A673 (cell line): ENCODE measurements at places on chromosomes 6 and 20. TPM values are rescaled to one million over a fixed set of nuclear protein-coding genes. Genes with fewer than 3 reads are reported as not detected.

- DNase-seq, result no peak
These were observed 21.0 kb downstream of the ZMYND8 start for GRCh38 chr20:47335251-47336128.

- DNase-seq, result no peak
These were observed 29.5 kb upstream of the SPDEF start for GRCh38 chr6:34585512-34586061.

USP49 gene
- total RNA-seq, result 10.5 and 13.0 TPM in 2 replicates

DNA sequence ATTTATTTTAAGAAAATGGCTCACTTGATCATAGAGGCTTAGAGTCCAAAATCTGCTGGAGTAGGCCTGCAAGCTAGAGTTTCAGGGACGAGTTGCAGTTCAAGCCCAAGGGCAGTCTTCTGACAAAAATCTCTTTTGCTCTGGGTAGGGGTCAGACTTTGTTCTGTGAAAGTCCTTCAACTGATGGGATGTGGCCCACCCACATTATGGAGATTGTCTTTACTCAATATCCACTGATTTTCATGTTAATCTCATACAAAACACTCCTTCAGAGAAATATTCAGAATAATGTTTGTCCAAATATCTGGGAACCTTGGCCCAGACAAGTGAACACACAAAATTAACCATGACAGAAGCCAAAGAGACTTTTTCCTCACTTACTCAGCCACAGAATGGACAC is 98.6 kb upstream of the RSPO3 start:
- DNase-seq, result no peak

- DNase-seq, result no peak
These were observed 152.9 kb upstream of the DST start for GRCh38 chr6:56795466-56796195.

WFDC5 gene
- not detected in 2 replicates for total RNA-seq

DNA sequence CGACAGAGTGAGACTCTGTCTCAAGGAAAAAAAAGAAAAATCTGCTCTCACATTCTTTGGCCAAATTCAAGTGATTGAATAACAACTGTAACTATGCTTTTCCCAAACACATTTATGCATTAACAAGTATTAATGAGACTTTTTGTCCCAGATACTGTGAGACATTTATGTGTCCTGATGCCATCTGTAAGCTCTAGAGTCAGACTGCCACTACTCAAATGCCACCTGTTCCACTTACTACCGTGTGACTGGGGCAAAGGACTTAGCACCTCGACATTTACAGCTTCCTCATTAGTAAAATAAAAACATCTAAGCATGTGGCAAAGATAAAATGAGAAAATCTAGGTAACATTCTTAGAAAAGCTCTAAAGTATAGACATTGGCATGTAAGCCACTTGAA is 178.1 kb upstream of the MARCKS start:
- DNase-seq, result no peak

DNA sequence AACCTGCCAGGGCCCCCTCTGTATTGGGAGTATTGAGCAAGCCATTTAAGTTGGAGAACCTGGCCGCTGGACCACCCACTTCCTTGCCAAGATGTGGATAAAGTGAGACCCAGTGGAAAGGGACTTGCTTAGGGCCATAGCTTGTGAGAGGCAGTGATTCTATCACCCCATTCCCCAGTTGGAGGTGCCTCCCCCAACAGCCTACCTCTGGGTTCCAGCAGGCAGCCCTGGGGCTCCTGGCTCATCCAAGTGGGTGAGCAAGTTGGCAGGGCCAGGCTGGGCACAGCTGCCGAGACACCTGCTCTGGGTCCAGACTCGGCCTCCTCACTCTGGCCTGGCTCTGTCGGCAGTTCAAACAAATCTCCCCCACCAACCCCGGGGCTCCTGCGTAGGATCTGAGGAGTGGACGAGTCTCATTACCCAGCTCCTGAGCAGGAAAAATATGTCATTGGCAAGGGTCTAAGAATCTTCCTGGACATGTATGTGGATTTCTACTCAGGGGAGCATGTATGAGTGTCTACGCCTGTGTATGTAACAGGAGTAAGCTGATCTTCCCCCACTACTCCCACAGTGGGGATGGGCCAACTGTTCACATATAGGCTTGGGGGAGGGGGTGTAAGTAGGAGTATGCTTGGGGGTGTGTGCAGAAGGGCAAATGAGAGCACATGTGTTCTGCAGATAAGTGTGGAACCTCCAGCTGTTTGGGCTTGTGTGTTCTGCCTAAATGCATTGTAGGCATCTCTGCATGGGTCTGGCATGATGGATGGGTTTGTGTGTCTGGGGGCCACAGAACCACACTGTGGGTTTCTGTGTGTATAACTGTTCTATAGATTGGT is 1.9 kb downstream of the ID1 start:
- peak; percentile 55 for DNase-seq

GRCh38 chr20:36506253-36506652 is 35.1 kb upstream of the MYL9 start:
- peak; percentile 39 for DNase-seq

GRCh38 chr6:151196555-151196954 is 43.2 kb upstream of the AKAP12 start:
- DNase-seq, result no peak

DNA sequence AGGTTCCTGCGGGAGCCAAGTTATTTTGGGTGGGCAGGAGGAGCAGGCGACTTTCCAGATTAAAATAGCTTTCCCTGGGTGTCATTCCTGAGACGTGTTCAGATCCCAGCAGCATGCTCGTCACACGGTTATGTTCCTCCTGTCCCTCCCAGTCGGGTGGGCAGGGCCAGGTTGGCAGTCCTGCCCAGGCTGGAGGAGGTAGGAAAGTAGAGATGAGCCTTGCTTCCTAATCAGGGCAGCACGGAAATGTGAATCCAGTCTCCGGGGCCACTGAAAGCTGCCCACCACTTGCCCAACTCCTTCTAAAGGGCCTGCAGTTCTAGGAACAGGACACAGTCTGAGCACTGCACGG is 137.0 kb downstream of the MRPL14 start:
- no peak for DNase-seq

NNAT gene
- total RNA-seq, result not detected in 2 replicates

CD24 gene
- total RNA-seq, result 10.2 and 12.2 TPM in 2 replicates

DNA sequence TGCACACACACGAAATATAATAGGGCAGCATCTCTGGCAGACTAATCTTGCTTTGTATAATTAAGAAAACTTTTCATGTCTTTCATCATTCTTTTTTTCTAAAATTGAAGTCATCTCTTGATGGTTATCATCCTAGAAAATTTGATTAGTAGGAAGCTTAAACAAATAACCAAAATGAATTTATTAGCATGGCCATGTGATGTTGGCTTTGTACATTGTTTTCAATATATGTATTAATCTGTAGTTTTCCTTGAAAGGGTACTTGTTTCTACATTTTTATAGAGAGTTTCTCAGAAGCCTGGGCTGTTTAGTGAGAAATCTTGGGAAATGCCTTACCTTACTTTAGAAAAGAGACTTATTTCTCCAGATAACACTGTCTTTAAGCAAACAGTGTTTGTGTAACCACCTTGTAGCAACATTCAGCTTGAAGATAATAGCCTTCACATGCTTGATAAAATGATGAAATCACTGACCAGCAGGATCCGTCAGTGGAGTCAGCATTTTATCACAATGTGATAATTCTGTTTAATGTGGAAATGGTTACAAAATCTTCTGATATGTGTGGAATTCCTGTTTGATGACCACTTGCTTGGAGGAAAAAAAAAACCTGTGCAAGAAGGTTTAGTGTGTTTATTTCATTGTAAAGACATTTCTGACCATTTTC is 147.8 kb downstream of the MACROD2 start:
- no peak for DNase-seq

DNA sequence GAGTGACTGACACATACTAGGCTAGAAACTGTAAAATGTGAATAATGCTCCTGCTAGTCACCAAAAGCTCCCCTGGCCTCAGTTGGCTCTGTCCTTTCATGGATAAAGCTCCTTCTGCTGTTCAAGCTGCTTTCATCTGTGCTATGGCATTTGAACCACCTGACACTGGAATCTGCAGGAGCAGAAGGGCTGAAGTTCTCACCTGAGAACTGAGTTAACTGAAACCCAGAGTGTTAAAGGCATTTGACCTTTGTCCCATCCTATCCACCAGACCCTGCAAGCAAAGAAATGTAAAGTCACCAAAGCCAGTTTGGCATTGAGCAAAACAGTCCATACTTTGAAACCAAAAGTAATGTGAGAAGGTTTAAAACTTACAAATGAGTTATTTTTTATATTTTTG is 77.7 kb downstream of the BMP2 start:
- DNase-seq, result no peak

KHDC1L gene
- not detected in 2 replicates for total RNA-seq

- no peak for DNase-seq
These were observed 64.2 kb downstream of the STAU1 start for GRCh38 chr20:49123982-49124381.

TM9SF4 gene
- total RNA-seq, result 54.1 and 54.4 TPM in 2 replicates

GRCh38 chr20:41632896-41633295 is 14.7 kb upstream of the CHD6 start:
- DNase-seq, result no peak

- DNase-seq, result no peak
These were observed 1.2 kb downstream of the TREML2 start for GRCh38 chr6:41199552-41200246.

DNA sequence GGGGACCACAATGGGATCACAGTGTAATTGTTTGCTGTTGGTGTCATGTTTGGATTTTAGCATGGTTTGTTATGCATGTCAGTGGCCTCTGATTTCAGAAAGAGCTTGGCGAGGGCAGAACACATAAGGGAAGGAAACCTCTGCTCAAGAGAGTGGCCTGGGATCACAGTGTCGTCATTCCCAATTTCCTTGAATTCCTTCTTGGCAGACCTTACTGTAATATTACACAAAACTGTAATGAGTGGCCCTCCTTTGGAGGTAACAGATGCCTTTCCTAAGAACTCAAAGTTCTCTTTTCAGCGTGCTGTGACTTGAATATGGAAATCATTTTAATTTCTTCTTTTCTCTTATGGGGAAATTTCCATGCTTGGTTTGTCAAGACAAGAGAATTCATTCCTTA is 46.9 kb downstream of the JAG1 start:
- DNase-seq, result no peak

- no peak for DNase-seq
These were observed 215.2 kb downstream of the TAF4 start for GRCh38 chr20:61850457-61850856.

GRCh38 chr20:58014628-58015315 is 213.7 kb downstream of the ANKRD60 start:
- no peak for DNase-seq

- no peak for DNase-seq
These were observed 52.0 kb downstream of the MYLIP start for GRCh38 chr6:16180696-16181438.

DNA sequence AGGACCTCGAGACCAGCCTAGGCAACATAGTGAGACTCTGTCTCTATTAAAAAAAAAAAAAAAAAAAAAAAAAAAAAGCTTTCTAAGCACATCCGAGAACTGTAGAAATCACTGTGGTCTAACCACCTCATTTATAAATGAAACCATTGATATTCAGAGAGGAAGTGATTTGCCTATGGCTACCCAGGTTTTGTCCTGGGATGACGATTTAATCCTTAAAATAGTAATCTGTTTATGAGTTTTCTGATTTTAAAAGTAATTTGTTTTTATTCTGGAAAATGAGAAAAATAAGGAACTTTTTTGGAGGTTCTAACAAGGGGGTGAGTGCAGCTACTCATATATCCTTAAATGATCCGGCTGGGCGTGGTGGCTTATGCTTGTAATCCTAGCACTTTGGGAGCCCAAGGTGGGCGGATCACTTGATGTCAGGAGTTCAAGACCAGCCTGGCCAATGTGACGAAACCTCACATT is 6.5 kb upstream of the BTN3A2 start:
- no peak for DNase-seq

DNA sequence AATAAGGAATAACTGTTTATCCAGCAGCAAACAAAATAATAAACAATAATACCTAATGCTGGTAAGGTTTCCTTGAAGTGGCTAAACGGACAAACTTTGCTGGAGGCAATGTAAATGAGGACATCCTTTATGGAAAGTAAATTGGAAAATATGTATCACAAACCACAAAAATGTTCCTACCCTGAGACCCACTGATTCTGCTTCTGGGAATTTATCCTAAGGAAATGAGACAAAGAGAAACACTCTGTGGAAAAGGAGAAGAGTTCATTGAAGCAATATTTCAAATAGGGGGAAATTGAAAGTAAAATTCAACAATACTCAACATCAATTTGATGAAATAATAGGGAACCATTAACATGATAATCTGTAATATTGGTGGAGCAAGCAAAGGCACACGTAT is 37.9 kb downstream of the MAFB start:
- no peak for DNase-seq

DNA sequence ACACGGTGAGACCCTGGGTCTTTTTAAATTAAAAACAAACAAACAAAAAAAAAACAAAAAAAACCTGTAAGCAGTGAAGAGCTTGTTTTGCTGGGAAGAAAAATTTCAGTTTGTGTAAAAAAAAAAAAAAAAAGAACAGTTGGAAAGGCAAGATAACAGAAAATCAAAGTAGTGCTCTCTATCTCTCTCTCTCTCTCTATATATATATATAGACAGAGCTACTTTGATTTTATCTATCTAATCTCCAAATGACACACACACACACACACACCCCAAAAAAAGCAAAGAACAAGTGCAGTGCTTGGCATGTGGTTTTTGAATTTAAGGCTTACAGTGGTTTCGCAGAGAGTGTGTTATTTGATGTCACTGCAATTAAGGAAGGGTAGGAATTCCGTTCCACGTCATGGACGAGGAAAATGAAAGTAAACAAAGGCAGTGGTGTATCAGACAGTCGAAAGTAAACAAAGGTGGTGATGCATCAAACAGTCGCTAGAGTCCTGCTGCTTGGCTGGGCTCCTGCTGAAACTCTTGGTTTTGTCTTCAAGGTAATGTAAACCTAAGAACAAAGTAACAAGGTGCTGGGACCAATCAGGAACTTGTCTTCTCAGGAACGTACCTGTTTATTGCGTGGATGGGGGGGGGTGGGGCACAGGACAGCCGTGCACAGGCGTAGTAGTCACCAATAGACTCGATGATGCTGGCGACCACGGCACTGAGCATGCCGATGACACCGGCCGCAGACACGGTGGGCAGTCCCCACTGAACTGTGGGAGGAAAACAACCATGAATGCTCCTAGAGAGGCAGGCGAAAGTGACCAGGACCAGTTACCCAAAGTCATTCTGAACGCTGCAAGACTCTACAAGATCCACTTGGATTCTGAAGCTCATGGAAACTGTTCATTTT is 131.8 kb downstream of the SLC23A2 start:
- DNase-seq, result no peak
